Effector memory CD8-positive, alpha-beta T cell (primary cell): ENCODE measurements at places on chromosomes 7 and 10.

DNA sequence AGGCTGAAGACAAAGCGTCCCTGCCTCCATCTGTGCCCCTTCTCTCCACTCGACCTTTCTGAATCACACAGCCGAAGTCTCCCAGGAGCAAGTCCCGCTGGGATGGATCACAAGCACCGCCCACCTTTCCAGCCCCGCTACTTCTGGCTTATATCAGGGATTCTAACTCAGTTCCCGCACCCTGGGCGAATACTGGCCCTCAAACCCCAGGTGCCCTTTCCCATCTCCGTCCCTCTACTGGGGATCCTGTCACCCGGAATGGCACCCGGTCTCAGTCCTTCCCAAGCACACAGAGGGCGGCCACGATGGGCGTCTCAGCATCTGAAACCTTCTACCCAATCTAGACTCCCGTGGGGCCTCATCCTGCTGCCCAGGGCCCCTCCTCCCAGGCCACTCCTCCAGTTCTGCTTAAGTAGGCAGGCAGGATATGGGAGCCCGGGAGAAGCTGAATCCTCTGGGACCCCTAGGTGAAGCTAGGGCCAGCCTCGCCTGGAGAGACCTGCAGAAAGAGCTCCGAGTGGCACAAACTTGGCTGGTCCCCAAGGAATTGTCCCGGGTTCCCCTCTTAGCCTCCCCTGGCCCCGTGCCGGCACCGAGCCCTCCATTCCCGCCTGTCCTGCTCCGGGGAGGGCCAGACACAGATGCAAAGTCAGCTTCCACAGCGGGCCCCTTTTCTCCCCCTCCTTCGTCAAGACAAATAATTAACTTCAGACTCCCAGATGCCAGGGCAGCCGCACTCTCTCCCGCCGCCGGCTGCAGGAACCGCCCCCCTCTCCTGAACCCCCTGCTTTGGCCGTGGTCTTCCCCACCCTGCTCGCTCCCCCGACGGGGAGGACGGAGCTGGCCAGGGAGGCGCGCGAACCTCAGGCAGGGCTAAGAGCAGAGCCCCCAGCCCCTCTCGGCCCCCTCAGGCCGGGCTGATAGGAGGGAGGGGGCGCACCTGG is 612 bp downstream of the KCP start:
- DNase-seq, result no peak

DNA sequence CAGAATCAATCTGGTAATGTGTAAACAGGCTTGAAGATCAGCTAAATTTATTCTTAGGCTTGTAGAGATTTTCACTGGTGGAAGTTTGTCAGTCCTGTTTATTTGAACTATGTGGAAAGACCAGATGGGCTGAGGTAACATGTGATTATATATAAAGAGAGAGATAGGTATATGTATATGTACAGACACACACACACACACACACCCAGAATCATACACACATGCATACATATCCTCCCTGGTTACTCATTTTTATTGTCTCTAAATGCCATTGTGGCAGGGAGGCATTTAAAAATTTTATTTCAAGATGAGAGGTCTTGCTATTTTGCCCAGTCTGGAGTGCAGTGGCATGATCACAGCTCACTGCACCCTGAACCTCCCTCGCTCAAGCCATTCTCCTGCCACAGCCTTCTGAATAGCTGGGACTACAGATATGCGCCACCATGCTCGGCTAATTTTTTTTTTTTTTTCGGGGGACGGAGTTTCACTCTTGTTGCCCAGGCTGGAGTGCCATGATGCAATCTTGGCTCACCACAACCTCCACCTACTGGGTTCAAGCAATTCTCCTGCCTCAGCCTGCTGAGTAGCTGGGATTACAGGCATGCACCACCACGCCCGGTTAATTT is 78.1 kb upstream of the CYTH3 start:
- DNase-seq, result no peak

- DNase-seq, result no peak
Observed at GRCh38 chr7:44667190-44667589, 60.8 kb downstream of the OGDH start.

GRCh38 chr10:114534571-114534981 is 123.5 kb downstream of the ABLIM1 start:
- no peak for DNase-seq

- no peak for DNase-seq
Observed at GRCh38 chr7:39248692-39249090, 271.0 kb downstream of the POU6F2 start.

GRCh38 chr10:1058017-1058416 is 1.8 kb downstream of the WDR37 start:
- DNase-seq, result no peak

DNA sequence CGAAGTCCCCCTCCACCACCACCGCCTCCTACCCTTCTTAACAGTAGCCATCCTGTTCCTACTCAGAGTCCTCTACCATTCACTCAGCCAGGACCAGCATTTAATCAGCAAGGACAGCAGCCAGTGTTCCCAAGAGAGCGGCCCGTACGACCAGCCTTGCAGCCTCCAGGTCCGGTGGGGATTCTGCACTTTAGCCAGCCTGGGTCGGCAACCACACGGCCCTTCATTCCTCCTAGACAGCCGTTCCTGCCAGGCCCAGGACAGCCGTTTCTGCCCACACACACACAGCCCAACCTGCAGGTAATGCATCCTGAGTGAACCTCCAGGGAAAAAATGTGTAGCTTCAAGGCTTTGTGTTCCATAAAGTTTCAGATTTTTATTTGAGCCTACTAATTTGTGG is 74.2 kb downstream of the SHH start:
- no peak for DNase-seq

DNA sequence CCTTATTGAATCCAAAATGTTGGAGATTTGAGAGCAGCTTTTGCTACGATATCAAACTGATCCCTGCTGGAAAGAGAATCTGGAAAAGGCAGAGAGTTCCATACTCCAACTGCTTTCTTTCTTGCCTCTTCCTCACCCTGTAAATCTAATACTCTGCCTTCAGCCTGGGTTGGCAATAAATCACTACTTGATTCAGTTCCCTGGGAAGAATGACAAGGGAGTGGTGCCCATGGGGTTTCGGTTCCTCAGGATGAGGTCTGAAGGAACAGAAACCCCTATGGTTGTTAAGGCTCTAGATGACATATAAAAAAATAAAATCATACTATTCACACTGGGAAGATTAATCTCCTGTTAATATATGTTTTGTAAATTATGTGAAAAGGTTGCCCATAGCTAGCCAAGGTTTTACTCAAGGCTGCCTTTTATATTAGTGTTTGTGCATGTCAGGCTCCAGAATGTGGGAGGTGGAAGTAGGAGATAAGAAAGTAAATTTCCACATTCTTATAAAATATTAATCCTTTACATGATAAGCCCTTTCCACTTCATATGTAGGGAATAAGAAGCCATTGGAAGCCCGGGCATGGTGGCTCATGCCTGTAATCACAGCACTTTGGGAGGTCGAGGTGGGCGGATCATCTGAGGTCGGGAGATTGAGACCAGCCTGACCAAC is 106.2 kb upstream of the CACNA2D1 start:
- DNase-seq, result no peak

- no peak for DNase-seq
Observed at GRCh38 chr7:33773053-33773452, 132.3 kb upstream of the BMPER start.

DNA sequence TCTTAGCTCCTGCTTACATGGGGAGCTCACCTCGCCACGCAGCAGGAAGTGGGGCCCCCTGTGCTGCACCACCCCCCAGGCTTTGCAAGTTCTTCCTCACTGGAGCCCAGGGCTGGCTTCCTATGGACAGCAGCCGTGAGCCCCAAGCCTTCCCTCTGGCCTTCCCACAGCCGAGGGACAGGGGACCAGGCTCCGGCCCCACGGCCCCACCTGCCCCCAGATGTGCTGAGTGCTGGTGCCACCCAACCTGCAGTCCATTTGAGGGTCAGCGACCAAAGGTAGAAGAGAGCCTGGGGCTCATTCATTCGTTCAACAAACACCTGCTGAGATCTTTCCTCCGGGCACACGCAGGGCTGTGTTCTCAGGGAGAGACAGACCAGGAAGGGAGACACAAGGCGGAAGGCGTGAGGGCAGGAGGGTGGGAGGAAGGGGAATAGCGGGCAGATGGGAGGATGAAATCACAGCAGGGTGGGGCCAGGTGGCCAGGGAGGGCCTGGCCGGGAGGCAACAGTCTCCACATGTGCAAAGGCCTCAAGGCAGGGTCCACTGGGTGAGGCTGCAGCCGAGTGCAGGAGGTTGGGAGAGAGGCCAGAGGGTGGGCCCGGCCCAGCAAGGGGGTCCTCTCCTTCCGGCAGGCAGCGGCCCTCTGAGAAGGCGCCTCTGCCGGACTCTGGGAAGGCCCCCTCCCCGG is 100.1 kb downstream of the FOXL3 start:
- no peak for DNase-seq

DNA sequence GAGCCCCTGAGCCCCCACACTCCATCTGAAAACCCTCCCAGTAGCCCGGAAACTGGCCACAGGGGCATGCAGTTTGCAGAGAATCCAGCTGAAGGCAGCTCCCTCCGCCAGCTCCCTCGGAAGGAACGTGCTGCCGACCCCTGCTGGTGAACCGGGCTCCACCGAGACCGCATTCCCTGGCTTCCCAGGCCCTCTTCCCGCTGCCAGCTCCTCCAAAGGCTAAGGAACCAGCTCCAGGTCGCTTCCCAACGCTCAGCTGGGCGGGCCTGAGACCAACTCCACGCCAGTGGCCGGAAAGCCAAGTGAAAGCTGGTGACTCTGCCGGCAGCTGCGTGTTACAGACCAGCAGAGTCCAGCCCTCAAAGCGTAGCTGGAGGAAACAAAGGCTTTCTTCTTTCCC is 35.8 kb downstream of the GPER1 start:
- DNase-seq, result no peak

DNA sequence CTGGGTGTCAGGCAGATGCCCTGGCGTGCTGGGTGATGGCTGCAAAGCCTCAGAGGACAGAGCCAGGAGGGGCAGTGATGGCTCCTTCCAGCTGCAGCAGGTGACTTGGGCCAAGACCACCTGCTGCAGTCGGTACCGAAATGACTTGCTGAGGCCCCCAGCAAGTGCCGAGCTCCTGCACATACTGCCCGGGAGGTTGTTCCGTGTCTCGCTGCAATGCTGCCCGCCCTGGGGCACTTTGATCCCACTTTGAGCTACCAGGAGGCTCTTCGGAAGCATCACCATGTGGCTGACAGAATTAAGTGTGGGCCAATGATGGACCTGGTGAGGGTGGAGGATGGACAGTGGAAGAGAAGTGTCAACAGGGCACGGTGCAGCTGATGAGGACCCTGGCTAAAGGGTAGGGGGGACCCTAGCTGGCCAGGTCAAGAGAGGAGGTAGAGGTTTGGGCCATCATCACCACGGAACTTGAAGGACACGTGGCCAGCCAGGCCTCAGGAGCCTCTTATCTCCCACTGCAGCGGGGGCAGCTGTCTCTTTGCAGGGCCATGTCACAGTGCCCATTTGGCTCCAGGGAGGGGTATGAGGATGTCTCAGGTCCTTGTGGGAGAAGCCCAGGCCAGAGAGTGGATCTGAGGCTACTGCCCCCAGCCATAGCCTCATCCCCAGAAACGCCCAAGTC is 51.1 kb upstream of the NANOS1 start:
- DNase-seq, result no peak

- DNase-seq, result no peak
Observed at GRCh38 chr10:42475168-42476098, 162.9 kb downstream of the ZNF33B start.

DNA sequence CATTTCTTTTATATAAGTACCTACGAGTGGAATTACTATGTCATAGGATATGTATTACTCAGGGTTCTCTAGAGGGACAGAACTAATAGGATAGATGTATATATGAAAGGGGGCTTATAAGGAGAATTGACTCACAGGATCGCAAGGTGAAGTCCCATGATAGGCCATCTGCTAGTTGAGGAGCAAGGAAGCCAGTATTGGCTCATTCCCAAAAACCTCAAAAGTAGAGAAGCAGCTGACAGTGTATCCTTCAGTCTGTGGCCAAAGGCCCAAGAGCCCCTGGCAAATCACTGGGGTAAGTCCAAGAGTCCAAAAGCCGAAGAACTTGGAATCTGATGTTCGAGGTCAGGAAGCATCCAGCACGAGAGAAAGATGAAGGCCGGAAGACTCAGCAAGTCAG is 59.8 kb downstream of the GALNT17 start:
- no peak for DNase-seq

GRCh38 chr7:133746305-133746704 is 380.8 kb upstream of the LRGUK start:
- no peak for DNase-seq

GRCh38 chr10:105195831-105196230 is 554.7 kb downstream of the SORCS3 start:
- DNase-seq, result no peak

DNA sequence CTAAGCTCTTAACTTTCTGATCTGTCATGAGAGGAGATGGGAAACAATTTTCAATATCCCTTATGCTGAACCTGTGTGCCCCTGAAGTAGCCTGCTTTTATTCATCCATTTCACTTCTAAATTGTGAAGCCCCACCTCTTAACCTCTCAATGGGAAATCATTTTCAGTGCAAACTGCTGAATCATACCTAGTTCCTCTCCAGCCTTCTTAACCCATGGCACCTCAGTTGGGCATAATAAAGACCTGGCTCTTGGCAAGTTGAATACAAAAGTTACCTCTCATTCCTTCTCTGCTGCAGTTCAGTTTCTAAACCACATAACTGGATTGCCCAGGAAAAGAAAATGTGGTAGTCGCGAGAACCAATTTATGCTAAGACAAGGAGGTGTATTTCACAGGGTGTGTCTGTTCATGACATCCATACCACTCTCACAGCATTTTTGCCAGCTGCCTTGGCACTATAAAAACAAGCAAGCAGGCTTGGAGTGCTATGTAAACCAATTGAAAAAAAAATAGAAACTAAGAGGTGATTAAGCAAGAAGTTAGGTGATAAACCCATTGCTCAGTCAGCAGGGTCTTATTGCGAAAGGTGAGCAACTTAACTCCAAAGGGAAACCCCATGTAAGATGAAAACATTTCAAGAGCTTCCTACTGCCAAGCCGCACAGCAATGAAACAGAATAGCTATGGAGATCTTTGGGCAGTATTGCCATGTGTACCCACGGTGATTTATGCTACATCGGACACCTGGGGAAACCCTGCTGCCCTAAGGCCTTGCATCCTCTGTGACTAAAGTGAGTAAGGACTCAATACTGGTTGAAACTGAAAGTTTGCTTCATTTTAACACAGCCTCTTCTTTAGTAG is 57.0 kb upstream of the DKK1 start:
- DNase-seq, result no peak

DNA sequence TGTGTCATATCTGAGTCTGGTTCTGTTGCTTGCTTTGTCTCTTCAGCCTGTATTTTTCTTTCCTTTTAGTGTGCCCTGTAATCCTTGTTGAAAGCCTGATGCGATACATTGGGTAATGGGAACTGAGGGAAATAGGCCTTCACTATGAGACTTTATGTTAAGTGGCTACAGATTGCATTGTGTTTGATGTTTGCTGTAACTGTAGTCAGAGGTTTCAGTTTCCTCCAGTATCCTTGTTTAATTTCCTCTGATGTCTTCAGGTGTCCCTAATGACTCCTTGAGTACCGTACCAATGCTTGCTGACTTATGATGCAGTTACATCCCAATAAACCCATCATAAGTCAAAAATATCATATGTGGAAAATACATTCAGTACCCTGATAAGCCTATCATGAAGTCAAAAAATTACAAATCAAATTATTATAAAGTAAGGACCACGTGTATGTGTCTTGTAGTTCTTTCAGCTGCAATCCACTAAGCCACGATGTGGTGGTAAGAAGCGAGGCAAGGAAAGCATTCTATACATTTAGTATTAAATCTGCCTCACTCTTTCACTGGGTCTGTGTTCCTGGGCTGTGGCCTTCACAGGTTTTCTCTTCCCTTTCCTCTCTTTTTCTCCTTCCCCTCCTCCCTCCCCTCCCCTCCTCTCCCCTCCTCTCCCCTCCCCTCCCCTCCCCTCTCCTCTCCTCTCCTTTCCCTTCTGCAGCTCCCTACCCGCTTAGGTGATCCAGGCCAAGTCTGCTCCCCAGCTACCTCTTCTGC is 13.3 kb upstream of the GIMAP6 start:
- no peak for DNase-seq
